Suprapubic skin (tissue), 4 donors: ENCODE measurements at places on chromosomes 5 and 9.

GRCh38 chr9:27471789-27472188 is 52.3 kb upstream of the IFNK start:
- no peak for DNase-seq

DNA sequence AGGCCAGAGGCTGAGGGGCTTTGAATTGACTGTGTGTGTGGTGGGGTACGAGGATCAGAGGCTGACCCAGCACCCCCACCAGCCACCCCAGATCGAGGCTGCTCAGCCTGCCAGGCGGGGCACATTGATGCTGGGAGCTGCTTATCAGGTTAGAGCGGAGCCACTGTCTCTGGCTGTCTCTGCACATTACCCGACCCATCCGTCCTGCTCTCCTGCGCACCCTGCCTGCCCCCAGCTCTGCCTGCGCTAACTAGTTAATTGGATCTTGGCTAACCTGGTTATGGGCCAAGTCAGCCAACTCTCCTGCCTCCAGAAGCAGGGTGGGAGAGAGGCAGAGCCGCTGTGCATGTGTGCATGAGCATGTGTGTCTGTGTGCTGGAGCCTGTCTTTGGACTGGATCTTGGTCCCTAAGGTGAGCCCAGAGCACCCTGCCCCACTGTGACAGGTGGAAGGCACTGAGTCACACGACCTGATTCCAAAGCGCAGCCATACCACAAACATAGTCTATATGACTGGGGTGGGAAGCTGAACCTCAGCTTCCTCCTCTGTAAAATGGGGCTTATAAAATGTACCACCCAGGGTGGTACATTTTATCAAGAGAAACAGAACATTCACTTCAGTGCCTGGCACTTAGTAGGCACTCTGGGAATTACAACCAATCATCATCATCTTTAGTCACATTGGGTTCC is 39.7 kb downstream of the PCDH1 start:
- DNase-seq: no peak

DNA sequence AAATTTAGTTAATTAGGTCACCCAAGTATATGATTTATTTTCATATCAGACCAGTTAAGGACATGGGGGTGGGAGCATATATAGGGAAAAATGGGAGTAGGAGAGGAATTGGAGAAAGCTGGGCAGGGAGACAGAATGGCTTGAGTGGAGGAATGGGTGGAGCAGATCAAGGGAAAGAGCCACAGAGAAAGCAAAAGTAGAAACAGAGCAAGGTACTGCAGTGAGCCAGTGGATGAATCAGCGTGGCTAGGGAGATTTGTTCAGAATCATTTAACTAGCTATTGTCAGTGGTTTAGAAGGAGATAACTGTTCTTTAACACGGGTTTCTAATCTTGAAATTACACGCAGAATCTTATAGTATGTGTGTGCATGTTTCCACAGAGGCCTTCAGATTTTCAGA is 37.4 kb downstream of the SNX24 start:
- DNase-seq: no peak

GRCh38 chr5:18653216-18653752 is 1019.0 kb downstream of the TAF11L14 start:
- no peak for DNase-seq

- DNase-seq: no peak
These were observed 192.6 kb upstream of the ACTBL2 start for GRCh38 chr5:57675236-57675635.

GRCh38 chr9:93020771-93021670 is 37.5 kb upstream of the SUSD3 start:
- peak; percentile 61 for DNase-seq

- no peak for DNase-seq
These were observed 23.1 kb downstream of the ZNF346 start for GRCh38 chr5:177045631-177046030.

- DNase-seq: no peak
These were observed 224.4 kb downstream of the NXNL2 start for GRCh38 chr9:88759364-88759763.

GRCh38 chr9:113465599-113466140 is 2.1 kb downstream of the RGS3 start:
- DNase-seq: no peak

DNA sequence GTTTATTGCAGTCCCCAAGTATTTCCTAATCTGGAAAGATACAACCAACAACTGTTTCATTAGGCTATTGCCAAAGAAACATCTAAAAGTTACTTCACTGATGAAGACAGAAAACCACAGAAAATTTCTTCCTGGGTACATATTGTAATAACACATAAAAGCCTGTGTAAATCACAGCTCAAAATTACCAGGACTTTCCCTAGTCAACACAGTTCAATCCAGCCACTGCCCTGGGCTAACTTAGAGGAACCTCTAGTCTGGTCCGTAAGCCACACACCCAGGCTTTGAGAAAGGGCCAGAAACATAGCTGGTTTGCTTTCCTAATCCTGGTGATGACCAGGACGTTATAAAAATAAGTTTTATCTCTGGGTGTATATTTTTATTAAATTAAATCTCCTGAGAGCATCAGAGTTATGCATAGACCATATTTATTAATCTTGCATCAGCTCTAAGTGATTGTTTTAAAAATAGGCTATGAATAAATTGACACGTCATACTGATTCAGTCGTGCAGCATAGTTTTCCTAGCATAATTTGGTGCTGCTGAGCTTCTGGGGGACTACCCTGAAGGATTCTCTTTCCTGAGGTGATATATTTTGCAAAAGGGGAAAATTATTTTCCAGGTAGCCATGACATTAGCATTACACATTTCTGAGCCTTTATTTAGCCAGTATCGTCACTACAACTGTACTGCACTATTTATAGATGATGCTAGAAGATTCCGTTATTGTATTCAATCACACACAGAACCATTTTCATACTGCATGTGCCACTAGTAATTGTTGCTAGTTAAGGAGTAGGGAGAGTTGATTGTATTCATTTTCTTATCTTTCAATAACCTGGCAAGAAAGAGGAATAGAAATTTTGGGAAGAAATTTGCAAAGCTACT is 12.6 kb upstream of the MUSK start:
- peak; percentile 81 for DNase-seq

DNA sequence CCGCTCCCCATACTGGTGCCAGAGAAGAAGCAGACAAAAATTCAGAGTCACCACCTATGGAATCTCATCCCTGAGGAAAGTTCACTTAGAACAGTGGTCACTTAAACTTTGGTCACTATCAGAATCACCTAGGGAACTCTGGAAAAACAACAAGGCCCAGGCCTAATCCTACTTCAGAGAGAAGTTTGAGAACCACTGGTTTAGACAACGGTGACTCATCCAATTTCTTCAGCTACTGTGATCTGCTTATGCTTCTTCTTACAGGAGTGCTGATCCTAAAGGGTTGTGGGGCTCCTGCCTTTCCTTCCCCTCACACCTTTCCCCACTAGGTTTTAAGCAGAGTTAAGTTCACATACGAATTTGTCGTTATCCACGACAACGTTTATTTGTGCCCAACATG is 194.7 kb upstream of the KLF4 start:
- no peak for DNase-seq

- no peak for DNase-seq
These were observed 21.3 kb upstream of the CCDC112 start for GRCh38 chr5:115317736-115318135.

GRCh38 chr9:89277454-89277853 is 33.5 kb upstream of the CKS2 start:
- DNase-seq: no peak

DNA sequence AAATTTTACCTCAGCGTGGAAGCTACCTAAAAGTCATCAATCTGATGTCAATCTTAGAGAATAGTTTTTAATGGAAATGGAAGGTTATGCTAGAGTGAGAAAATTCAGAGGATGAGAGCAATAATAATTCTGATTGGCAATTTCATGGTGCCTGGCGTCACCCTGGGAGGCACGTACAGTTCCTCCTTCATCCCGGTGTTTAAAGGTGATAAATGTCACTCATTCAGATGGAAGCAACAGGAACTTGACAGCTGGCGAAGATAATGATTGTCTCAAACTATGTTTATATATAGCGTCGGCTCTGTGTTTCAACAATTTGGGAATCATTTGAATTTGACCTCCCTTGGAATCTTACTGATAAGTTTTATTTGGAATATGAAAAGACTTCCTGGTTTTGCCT is 108.4 kb downstream of the MED10 start:
- DNase-seq: no peak

DNA sequence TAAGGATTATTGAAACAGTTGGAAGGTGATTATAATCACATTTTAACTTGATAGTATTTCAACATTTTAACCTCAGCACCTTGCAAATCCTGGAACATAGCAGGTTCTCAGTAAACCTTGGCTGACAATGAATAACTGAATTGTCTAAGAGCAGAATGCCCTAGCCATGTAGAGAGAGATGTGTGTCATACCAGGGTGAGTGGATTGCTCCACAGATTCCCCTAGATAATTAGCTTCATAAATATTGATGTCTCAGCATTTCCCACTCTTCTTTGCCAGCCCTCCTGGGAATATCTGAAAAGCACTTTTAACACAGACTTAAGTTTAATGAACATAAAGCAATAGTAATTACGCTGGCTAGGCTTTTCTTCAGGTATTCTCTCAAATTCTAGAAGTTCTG is 363.5 kb downstream of the MAN2A1 start:
- no peak for DNase-seq

DNA sequence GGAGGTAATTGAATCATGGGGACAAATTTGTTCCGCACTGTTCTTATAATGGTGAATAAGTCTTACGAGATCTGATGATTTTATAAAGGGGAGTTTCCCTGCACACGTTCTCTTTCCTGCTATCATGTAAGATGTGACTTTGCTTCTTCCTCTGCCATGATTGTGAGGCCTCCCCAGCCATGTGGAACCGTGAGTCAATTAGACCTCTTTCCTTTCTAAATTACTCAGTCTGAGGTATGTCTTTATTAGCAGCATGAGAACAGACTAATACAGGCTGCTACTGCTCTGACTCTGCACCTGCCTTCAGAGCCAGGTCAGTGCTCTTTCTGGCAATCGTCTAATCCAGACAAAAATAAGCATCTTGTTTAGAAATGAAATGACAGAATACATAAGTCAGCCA is 479.2 kb upstream of the TUSC1 start:
- DNase-seq: no peak

DNA sequence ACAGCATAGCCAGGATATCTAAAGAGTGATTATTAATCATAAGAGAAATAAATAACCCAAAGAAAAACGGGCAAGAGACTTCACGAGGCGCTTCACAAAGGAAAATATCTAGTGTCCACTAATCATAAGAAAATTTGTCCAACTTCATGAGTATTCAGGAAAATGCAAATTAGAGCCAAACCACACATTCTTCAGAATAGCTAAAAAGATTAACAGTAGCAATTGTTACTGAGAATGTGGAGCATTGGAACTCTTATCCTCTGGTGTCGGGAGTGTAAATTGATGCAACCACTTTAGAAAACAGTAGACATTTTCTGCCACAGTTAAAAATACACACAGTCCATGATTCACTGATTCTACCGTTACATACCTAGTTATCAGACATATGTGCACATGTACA is 145.7 kb downstream of the CWC27 start:
- DNase-seq: no peak

GRCh38 chr9:124488641-124489210 is 18.5 kb downstream of the NR5A1 start:
- DNase-seq: no peak

DNA sequence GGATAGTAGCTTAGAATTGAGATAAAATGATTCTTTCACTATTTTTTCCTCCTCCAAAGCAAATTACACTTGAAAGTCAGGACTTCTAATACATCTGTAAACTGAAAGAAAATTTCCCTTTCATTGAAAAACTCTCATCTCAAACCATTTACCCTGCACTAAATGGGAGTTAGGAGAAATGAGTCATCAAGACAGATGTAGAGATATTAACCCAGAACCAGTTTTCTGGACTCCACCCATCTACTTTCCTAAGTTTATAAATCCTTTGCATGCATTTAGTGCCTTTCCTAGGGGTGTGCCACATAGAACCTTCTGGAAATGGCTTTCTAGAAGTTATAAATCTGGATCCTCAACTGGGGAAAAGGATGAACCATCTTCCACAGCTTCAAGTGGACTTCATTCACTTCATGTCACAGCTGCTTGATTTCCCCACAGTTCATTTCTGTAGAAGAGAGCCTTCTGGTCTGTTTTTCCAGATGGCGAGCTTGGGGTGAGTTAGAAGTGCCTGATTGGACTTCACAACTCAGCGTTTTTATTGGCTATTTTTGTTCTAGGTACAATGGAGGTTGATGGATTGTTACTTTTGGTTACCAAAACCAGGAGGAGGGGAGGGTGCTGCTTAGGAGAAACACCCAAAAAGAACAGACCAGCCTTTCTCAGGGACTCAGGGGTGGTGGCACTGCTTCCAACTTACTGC is 72.5 kb upstream of the GPR151 start:
- DNase-seq: no peak

DNA sequence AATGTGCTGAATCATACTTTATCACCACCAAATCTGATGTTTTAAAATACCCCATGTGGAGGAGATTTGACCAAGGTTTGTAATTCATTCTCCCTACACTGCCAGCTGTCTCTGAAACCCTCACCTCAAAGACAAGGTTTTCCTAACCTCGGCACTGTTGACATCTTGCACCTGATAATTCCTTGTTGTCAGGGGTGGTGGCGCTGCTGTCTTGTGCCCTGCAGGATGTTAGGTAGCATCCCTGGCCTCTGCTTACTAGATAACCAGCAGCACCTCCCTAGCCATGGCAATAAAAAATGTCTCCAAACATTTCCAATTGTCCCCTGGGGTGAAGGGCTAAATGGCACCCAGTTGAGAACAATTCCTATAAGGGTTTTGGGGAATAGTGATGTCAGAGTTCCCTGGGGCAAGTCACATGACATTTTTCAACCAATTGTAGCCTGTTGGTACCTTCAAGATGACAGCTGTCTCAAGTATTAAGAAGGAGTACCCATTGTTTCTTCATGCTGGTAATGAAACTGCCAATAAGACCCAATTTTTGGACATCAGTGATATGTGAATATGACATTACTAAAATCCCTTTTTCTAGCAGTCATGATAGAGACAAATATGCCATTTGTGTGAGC is 160.6 kb upstream of the PLCXD3 start:
- DNase-seq: no peak

GRCh38 chr9:31894008-31894407 is 490.4 kb upstream of the ACO1 start:
- DNase-seq: no peak

DNA sequence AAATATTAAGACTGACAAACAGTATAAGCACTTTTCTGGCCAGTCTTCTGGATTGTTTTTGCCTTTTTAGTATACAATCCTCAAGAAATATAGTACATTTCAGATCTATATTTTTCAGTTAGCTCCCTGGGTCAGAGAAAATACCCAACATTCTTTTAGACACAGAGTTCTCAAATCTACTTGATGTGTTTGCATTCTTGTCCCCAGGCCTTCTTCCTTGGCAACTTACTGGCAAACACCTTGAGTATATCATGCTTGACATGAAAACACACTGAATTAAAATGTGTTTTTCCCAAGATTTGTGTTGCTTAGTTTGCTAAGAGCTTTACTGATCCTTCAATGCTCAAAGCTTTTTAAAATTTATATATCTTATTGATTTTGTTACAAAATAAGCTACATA is 1413.1 kb upstream of the CDH9 start:
- DNase-seq: no peak

GRCh38 chr5:163790497-163790896 is 285.1 kb downstream of the MAT2B start:
- DNase-seq: no peak

- no peak for DNase-seq
These were observed 58.6 kb upstream of the LIFR start for GRCh38 chr5:38615042-38615441.
